ENCODE measurements at places on chromosomes 5 and 9. TPM values are rescaled to one million over a fixed set of nuclear protein-coding genes. Genes with fewer than 3 reads are reported as not detected.

DNA sequence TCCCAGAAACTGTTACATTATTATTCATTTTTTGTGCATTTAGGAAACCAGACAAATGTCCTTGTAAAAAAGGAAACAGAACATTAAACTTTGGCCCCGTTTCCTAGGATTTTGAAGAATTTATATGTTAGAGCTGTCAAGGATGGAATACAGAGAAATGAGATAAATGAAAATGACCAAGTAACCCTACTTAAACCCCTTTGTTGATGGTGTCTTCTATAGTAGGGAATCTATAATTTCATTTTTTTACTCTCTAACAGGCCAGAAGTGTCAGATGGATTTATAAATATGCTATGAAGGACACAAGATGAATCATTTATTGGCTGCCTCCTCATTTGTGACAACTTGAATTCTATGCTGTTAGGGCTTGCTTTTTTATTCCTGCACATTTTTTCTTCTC lies 1047.1 kb downstream of the PTPRD start:
- H3K36me3 ChIP-seq: no peaks in the 10 kb centered on the region
- H3K27me3 ChIP-seq: no peaks in the 10 kb centered on the region
- no peak overlapping the region for H3K4me3 ChIP-seq
- no peak for DNase-seq
- H3K4me1 ChIP-seq: no peaks in the 10 kb centered on the region

DNA sequence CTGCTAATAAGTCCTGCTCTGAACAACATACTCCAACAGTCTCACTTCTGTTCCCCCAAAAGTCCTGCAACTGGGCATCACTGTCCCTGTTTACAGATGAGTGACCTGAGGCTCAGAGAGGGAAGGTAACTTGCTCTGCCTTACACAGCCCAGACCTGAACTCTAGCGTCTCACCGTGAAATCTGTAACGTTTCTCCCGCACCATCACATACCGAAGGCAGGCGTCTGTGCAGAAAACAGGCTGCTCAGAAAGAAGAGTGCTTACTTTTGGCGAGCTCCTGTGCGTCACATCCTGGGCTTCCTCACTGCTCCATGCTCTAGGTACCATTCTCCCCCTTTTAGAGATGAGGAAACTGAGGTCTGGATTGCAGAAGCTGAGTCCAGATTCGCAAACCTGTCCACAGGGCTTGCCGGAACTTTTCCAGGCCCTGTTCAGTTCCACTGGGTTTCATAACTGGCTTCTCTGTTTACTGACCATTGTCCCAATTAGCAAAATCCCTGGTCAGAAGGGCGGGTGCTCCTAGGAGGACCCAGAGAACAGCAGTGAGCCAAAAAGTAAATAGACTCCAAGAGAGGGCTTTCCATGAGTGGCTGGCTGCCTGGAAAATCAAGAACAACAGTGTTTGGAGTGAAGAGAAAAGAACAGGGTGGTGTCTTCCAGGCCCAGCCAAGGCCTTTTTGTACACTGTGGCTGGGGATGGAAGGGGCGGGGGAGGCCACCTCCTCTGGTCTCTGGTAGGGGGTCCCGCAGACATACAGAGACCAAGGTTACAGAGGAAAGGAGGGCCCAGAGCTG lies 27.1 kb downstream of the GSN start:
- peaks cover 5% of the 10 kb centered on the region for H3K4me1 ChIP-seq
- no peak overlapping the region for H3K27ac ChIP-seq
- no peak for DNase-seq
- peaks cover 11% of the 10 kb centered on the region for H3K27me3 ChIP-seq
- no peak overlapping the region for H3K4me3 ChIP-seq

DNA sequence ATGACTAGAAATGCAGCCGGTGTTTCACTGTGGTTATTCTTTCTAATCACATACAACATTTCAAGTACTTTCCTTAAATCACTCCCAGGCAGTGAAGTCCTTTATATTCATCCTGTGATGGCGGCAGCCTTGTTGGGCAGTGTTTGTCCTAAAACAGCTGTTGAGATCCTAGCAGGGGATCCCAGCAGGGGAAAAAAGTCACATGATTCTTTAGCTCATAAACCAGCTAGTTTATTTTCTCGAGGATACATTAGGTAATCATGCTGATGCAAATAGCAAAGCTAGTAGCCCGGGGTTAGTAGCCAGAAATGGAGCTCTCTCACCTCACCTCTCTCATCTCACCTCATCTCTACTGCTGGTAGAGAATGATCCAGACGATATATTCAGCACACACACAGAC lies 70.5 kb downstream of the FOXD1 start:
- H3K4me3 ChIP-seq: no peak overlapping the region
- peaks cover 8% of the 10 kb centered on the region for H3K36me3 ChIP-seq
- DNase-seq: no peak
- no peak overlapping the region for H3K27ac ChIP-seq

DNA sequence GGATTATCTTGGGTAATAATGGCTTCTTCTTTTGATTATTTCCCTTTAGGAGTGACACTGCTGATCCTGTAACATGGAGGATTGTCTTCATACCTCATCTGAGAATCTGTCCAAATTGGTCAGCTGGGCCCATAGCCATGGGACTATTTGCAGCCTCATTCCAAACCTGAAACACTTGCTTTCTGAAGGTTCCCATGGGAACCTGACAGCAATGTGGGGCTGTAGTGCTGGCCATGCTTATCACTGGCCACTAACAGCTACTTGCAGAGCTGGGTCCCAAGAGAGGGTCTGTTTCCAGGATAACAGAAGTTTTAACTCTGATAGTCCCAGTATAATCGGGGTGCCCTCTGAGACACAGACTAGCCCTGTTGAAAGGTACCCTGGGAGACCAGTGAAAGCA lies 87.4 kb downstream of the KIAA1958 start:
- H3K4me3 ChIP-seq: no peak overlapping the region
- peaks cover 7% of the 10 kb centered on the region for H3K36me3 ChIP-seq
- H3K4me1 ChIP-seq: no peaks in the 10 kb centered on the region
- H3K27ac ChIP-seq: no peak overlapping the region
- no peaks in the 10 kb centered on the region for H3K27me3 ChIP-seq

GRCh38 chr9:114431003-114431402 lies 43.2 kb upstream of the AKNA start:
- peaks cover 9% of the 10 kb centered on the region for H3K27me3 ChIP-seq
- H3K27ac ChIP-seq: no peak overlapping the region
- DNase-seq: no peak
- H3K4me1 ChIP-seq: peaks cover 3% of the 10 kb centered on the region

Gene AHRR
- 33.3 TPM for total RNA-seq

Gene SV2C
- total RNA-seq: 0.32 TPM

GRCh38 chr5:73605223-73606087 lies 20.5 kb upstream of the ARHGEF28 start:
- no peaks in the 10 kb centered on the region for H3K36me3 ChIP-seq
- H3K4me3 ChIP-seq: no peak overlapping the region
- H3K27ac ChIP-seq: no peak overlapping the region
- no peaks in the 10 kb centered on the region for H3K4me1 ChIP-seq
- H3K27me3 ChIP-seq: peaks cover 17% of the 10 kb centered on the region

Gene AMBP
- total RNA-seq: not detected

Gene GGTA1
- not detected for total RNA-seq

DNA sequence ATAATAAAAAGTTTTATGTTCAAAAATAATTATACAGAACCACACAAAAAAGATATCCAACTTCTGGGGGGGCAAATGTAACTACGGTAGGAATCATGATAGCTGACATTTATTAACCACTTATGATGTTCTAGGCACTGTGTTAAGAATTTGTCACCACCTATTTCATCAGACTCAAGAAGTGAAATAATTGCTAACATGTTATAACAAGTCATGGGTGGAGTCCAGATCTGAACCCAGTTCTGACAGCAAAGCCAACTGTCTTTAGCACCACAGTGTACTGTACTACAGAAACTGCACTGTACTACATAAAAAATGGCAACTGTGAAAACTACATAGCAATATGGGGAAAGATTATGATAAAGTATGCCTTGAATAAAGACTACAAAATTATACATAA lies 3.0 kb upstream of the SAP30L start:
- H3K36me3 ChIP-seq: peaks cover 46% of the 10 kb centered on the region
- DNase-seq: no peak
- no peak overlapping the region for H3K4me3 ChIP-seq
- H3K27me3 ChIP-seq: no peaks in the 10 kb centered on the region
- no peak overlapping the region for H3K27ac ChIP-seq

Gene TMC1
- total RNA-seq: not detected

DNA sequence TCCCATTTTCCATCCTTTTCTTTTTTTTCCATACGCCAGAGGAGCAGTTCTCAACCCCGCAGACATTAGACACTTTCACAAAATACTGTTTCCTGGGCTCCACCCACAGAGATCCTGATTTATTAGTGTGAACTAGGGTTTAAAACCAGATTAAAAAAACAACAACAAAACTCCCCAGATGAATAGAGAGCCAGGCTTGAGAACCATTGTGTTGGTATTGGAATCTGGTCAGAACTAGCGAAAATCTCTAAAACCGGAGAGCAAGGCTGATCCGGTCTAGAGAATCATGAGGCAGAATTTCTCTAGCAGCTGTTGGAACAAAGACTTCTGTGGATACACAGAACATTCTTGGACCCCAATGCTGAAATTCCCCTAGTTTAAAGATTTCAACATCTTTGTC lies 173.0 kb downstream of the PCSK1 start:
- no peak overlapping the region for H3K27ac ChIP-seq
- peaks cover 8% of the 10 kb centered on the region for H3K4me1 ChIP-seq
- H3K4me3 ChIP-seq: no peak overlapping the region
- H3K36me3 ChIP-seq: no peaks in the 10 kb centered on the region
- no peak for DNase-seq
- H3K27me3 ChIP-seq: no peaks in the 10 kb centered on the region

DNA sequence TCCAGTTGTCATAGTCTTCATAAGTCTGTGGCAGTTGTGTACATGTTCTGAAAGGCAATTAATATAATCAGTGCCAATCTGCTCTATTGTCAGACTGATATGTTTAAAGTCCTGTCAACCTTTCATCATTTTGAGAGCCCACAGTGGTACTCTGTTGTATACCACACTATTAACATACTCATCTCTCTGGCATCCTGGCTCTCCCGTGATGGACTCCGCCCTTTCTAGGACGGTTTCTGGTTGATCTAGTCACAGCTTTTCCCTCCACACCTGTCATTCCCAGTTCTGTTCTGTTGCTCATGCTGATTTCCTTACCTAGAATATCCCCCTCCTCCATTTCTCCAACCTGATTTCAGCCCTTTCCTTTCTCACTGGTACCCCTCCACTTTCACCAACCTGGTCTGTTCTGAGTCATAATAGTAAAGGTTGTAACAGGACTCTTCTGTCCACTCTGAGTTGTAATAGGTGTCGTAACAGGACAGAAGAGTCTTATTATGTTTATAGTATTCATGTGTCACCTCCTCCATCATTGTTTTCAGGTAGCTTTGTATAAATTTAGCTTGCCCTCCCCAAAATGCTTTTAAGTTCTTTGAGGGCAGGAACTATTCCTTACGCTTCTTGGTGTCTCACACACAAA lies 4.1 kb downstream of the PTCD2 start:
- DNase-seq: no peak
- H3K27me3 ChIP-seq: no peaks in the 10 kb centered on the region
- H3K27ac ChIP-seq: no peak overlapping the region
- H3K4me3 ChIP-seq: no peak overlapping the region
- peaks cover 18% of the 10 kb centered on the region for H3K4me1 ChIP-seq

DNA sequence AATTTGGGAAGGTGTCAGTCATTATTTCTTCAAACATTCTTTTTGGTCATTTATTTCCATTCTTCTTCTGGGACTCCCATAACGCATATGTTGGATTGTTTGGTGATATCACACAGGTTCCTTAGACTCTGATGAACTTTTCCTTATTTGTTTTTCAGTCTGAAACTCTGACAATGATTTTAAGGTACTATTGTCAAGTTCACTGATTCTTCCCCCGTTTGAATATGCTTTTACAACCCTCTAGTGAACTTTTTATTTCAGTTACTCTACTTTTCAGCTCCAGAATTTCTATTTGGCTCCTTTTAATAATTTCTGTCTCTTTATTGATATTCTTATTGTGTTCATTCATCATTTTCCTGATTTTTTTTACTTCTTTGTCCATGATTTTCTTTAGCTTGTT lies 92.5 kb upstream of the RORB start:
- H3K27ac ChIP-seq: no peak overlapping the region
- no peaks in the 10 kb centered on the region for H3K27me3 ChIP-seq

DNA sequence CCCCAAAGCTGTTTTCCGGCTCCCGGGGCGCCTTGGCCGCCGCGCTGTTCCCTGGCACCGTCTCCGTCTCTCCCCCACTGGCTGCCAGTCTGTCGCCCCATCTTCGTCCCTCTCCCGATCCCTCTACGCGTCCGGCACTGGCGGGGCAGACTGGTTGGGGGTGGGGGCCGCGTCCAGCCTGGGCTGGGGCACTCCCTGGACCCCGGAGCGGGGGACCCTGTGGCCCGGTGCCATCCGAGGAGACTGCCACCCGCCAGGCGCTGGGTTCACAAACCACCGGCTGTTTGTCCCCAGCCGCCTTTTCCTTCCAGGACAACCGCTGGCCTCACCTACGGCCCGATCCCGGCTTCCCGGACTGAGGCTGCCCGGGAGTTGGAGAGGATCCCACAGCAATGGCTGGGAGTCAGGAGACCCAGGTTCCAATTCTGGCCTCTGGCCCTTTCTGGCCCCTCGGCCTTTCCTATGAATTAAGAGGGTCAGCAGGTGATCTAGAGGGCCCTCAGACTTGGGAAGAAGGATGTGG lies 1.0 kb upstream of the FIBCD1 start:
- H3K27ac ChIP-seq: no peak overlapping the region
- H3K4me1 ChIP-seq: peaks cover 1% of the 10 kb centered on the region
- H3K36me3 ChIP-seq: no peaks in the 10 kb centered on the region
- no peak for DNase-seq
- H3K27me3 ChIP-seq: peaks cover 42% of the 10 kb centered on the region

DNA sequence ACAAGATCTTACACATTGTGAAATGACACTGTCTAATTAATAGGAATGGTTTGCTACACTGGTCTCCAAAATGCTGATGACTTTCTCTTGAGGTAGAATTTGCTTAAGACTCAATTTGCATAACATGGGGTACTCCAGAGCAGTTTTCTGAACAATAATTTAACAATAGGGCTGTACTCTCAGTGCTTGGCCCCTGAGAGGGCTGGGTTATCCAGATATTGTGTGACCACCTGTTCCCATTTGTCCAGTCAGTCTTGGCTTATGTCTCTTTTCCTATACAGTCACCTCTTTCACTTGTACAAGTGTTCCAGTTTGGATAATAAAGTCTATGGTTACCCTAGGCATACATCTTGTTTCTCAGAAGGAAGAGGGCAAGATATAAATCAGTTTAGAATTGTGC lies 17.9 kb downstream of the ZSWIM6 start:
- no peaks in the 10 kb centered on the region for H3K27me3 ChIP-seq
- no peak for DNase-seq
- no peak overlapping the region for H3K4me3 ChIP-seq
- H3K36me3 ChIP-seq: no peaks in the 10 kb centered on the region

GRCh38 chr9:134295746-134296250 lies 30.5 kb upstream of the RXRA start:
- H3K27ac ChIP-seq: no peak overlapping the region
- no peaks in the 10 kb centered on the region for H3K4me1 ChIP-seq
- H3K4me3 ChIP-seq: no peak overlapping the region
- no peak for DNase-seq
- peaks cover 7% of the 10 kb centered on the region for H3K27me3 ChIP-seq

Gene RNF180
- 0.53 TPM for total RNA-seq

Data from activated T-helper 2 cell treated with anti-CD3 and anti-CD28 coated beads, Interferon-gamma antibody, Interleukin-2, Interleukin-4, amounts not matched to agents 10 μg/mL and 5 μg/mL and 100 μg/mL, durations not matched to agents 14 hours and 24 hours and 36 hours (primary cell).